ENCODE measurements at places on chromosomes 3 and 15.
A peak's percentile ranks its signal among the peaks of the same experiment; 100 is the strongest.

DNA sequence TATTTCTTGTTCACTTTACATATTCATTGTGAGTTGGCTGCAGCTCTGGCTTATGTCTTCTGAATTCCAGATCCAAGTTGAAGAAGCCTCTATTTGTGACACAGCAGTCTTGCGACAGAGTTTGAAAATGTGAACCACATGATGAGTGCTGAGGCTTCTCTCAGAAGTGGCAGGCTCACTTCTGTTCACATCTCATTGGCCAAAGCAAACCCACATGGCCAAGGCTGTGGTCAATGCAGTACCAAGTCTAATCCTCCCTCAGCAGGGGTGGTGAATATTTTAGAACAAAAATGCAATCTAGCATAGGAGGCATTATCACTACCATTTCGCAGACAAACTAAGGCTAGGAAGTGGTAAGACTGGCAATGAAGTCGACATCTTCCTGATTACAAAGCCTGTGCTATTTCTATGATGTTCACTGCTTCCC, 45.2 kb downstream of the CDCP1 start:
- no peak for DNase-seq

DNA sequence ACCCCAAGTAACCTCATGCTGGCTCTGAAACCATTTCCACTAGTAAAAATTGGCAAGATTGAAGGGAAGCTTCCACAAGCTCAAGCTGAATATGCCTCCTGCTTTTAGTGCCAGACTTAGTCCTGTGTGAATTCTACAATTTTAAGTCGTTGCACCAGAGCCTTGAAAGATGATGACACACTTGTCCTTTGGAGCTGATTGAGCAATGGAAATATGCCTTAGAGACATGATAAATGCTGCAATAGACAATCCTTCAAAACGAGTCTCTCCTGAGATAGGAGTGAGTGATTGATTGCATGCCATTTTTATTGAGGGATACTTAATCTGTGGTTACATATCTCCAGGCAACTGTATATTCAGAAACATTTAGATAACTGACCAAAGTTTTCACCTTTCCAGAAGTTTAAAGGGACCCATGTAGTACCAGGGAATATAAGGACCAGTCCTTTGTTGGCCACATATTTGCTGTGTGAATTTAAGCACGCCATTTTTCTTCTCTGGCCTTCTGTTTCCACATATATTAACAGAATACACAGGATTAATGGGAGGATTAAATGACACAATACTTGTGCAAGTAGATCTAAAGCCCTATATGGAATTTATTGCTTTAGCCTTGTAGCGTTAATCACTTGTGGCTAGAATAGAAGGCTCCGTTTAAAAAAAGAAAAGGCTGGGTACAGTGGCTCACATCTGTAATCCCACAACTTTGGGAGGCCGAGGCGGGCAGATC, 65.1 kb downstream of the PPARG start:
- DNase-seq, result no peak

DNA sequence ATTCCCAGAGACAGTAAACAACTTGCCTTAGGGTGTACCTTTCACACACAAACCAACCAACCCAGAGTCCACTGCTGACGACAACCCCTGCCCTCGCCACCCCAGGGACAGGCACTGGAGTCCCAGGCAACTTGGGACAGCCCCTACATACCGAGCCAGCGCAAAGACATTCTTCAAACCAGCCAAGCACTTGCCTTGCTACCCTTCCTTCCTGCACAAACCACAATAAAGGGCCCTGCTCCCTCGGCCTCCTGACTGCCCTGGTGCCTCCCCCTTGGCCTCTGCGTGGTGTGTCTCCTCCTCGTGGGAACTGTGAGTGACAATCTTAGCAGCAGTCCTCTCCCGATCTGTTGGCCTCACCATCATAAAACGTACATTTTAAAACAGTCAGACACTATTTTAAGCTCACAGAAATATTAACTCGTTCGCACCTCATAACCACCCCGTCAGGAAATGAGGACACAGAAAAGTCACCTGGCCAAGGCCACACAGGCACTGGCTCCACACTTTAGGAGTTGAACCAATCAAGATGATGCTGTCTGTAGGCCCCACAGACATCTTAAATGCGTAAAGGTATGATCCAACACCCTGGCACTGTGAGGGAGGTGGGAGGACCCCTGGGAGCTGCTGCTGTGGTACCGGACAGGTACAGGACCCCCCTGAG, 113.8 kb downstream of the ADCY5 start:
- DNase-seq, result no peak

DNA sequence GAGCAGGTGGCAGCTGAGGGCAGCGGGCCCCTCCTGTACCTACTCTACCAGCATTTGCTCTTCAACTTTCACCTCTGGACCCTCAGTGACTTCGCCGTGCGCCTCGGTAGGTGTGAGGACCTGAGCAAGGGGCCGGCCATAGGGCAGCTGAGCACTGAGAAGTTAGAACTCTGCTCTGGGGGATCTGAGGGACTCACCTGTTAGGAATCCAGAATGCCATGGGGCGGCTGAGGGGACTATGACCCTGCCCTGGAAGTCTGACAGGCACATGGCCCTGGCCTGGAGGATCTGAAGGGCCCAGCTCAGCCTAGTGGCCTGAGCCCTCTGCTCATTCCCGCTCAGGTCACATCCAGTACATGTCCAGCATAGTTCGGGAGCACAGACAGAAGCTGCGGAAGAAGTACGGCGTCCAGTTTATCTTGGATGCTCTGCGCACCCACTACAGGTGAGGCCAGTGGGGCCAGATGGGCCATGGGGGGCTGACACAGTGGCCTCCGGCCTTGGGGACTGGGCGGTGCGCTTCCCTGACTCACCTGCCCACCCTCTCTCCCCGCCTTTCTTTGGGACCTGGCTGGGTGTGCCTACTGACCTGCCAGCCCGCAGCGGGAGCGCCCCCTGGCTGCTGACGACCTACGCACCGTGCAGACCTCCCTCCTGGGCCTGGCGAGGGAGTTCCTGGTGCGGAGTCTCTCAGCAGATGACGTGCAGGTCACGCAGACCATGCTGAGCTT, 18.8 kb downstream of the NBEAL2 start:
- DNase-seq, result peak; percentile 82

- DNase-seq, result no peak
These were observed 80.4 kb upstream of the TCF12 start for GRCh38 chr15:56838085-56838484.

- DNase-seq, result no peak
These were observed 40.3 kb downstream of the EIF4E3 start for GRCh38 chr3:71684757-71685386.

All from activated CD8-positive, alpha-beta memory T cell treated with anti-CD3 and anti-CD28 coated beads, Interleukin-2, amount 50 U/mL, for 4 hours (primary cell).